Inflammatory macrophage treated with lipopolysaccharide for 4 hours (primary cell): ENCODE measurements at places on chromosomes 2 and 18.

GRCh38 chr2:11585071-11585470 lies 51.2 kb downstream of the GREB1 start:
- DNase-seq = no peak

GRCh38 chr2:113697516-113697915 lies 58.9 kb downstream of the SLC35F5 start:
- no peak for DNase-seq

- peak; percentile 48 for DNase-seq
These were observed 229.1 kb upstream of the RBBP8 start for GRCh38 chr18:22703883-22704585.

DNA sequence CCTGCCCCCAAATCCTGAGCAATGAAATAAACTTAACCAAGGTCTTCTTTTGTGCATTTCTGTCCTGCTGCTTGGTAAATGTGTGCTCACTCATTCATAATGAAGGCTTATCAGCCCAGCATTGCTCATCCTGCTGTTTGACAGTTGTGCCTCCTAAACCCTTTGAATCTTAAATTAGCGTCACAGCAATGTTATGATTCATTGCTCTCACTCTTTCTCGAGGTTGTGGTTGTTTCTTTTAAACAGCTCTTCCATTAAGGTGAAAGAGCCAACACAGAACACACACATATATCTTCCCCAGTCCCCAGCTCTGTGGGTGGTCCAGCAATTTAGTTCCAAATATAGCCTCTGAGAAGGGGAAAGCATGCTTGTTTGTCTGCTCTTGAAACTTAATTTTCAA lies 84.0 kb downstream of the EVA1A start:
- DNase-seq = no peak

DNA sequence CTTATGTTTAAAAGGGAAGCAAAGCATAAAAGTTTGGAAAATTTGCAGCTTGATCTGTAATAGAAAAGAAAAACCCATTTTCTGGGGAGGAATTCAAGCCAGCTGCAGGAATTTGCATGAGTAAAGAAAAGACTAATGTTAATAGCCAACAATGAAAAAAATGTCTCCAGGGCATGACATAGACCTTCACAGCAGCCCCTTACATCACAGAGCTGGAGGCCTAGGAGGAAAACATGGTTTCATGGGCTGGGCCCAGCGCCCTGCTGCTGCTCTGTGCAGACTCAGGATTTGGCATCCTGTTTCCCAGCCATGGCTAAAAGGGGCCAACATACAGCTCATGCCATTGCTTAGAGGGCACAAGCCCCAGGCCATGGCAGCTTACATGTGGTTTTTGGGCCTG lies 411.6 kb upstream of the MC4R start:
- no peak for DNase-seq

DNA sequence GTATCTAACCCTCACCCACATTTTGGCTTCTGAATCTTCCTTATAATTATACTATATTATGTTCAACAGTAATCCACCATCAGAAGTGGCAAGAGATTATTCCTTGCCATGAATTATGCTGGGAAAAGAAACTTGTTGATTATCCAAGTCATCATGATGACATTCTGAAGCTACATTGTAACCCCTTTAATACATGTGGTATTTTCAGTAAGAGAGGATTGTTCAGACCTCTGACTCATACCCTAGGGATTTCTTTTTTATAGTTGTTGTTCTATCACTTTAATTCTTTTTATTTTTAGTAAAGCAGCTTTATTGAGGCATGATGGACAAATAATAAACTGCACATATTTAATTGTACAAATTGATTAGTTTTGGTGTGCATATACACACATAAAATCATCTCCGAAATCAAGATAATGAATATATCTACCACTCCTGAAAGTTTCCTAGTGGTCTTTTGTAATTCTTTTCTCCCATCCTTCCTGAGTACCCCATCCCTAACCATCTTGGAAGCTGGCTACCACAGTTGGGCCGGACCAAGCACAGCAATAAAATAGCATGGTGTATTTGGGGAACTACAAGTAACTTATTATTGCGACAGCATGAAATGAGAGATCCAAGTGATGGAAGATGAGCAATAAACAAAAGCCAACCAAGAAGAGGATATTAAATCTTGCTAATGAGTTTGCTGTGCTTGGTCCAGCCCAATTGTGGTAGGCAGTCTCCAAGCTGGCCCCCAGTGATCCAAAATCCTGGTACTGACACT lies 159.9 kb downstream of the BARD1 start:
- DNase-seq = no peak

DNA sequence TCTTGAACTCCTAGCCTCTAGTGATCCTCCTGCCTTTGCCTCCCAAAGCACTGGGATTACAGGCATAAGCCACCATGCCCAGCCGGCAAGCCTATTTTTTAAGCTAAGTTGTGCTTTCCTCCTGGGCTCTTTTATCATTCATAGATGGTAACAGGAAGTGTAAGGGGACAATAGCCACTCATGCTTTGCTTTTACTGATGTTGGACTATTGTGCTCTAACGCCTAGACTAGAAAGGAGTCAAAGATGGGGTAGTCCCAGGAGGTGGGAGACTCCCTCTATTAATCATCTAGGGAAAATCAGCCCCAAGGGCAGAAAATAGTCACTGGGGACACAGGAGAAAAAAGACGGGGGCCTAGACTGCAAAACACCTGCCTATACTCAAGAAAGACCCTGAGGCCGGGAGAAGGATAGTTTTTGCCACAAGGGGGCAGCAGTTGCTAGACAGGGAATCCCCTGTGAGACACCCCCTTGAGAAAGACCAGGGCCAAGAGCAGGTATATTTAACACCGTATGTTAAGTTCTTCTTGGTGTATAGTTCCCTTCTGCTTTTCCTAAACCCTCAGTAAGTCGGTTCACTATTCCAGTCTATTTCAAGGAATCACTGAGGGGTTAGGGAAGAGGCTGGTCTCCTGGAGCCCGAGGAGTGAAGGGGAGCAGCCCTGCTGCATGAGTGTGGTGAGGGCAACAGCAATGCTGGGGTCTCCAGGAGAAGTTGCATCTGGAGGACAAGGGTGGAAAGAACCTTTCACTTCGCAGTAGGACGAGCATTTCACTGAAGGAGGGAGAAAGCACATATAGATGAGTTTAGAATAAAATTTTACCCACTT lies 2.1 kb upstream of the CXCR1 start:
- DNase-seq = peak; percentile 51

DNA sequence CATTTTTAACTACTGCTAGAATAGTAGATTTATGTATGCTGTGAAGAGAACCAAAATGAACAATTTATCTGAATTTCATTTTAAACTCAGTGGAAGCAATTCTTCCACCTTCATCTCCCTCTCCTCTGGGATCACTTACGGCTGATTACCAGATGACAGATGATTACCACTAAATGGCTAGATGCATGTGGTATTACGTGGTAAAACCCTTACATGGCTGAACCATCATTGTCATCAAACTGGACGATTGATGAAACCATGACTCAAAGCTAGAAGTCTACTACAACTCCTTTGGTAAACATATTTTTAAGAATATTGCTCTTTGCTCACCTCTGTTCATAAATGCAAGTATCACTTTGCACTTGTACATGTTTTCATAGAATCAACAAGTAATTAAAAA lies 48.5 kb upstream of the DOCK10 start:
- DNase-seq = no peak

GRCh38 chr18:24885276-24885675 lies 424.8 kb downstream of the HRH4 start:
- DNase-seq = no peak

GRCh38 chr2:180846756-180847472 lies 133.5 kb upstream of the UBE2E3 start:
- DNase-seq = no peak

DNA sequence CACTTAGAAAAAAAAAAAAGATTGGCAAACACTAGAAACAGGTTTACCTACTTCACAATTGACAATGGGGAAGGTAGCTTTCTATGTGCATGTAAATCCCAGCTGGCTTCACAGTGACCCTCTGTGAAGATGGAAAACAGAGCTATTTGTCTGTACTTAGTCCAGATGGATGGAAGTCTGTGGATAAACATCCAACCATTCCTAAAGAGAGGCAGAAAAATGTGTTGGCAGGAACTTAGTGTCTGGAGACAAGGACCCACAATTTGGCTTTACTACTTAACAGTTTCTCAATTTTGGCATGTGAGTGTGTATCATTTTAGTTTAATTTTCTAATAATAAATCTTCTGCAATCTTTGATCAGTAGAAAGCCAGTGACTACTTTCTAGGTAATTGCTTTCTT lies 154.4 kb downstream of the RAD51AP2 start:
- no peak for DNase-seq

DNA sequence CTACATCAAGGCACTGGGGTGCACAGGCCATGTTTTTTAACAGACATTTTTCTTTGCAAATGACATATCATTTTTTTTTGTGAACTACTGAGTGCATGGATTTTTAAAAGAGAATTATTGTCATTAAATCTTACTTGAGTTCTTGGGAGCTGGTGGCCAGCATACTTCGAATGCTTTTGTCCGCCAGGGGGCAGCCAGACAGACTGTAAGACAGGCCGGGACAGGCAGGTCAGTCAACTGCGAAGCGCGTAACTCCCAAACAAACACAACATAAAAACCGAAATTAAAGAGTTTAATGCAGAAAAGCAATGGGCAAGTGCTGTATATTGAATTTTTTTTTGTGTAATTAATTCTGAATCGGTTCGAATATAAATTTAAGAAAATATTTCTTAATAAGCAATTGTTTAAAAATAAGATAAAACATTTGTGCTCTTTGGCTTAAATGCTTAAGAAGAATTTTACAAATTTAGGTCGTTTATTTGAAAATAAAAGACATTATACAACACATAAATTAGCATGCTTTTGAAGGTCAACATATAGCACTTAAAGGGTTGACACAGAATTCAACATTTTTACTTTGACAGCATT lies 142.2 kb upstream of the PXDN start:
- peak; percentile 42 for DNase-seq

- no peak for DNase-seq
These were observed 135.6 kb downstream of the SMAD7 start for GRCh38 chr18:48815179-48815515.

DNA sequence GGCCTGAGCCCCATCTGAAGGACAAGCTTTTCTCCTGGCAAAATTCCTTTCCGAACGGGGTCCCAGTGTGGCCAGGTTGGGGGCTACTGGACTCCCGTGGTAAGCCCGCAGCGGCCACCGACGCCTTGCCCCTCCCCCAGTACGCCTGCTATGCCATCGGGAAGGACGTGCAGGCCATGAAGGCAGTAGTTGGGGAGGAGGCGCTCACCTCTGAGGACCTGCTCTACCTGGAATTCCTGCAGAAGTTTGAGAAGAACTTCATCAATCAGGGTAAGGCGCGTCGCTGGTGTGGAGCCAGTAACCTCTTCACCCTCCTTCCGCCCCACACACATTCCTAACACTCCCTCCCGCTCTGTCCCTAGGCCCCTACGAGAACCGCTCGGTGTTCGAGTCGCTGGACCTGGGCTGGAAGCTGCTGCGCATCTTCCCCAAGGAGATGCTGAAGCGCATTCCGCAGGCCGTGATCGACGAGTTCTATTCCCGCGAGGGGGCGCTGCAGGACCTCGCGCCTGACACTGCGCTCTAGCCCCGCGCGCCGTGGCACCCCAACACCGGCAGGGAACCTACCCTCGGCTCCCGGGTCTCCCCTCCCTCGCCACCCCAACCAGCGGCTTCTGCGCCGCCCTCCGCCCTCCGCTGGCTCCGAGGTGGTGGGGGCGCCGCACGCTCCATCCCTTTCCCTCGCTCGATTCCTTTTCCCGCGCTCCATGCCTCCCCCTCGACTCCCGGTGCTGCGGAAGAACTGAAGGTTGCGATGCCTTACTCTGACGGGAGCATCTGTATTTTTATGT lies 13.6 kb upstream of the ANKRD53 start:
- peak; percentile 73 for DNase-seq

DNA sequence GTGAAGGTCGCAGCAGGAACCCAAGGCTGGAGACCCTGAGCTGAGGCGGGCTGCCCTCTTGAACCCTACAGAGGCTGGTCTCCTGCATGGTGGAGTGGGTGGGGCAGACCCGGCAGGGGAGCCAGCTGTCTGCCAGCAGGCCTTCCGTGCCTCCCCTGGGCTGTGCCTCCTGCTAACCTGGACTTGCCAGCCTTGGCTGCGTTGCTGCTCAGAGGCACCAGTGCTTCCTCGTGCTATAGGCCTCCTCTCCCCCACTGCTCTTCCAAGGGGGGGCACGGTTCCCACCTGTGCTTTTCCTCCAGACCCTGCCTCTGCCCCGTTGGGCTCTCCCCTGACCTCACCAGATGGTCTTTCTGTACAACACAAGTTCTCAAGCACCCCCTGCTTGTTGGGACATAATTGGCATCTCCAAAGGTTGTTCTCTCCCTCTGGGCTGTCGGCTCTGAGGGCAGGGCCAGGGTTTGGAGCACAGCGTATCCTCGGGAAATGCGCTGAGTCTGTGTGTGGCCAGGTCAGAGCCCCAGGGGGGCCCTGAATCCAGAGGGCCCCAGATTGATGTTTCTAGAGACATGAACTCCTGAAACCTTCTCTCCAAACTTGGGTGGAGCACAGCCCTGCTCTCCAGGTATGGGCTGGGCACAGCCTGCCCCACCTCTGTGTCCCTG lies 6.7 kb downstream of the ARHGEF4 start:
- no peak for DNase-seq

GRCh38 chr2:70738159-70738558 lies 29.8 kb downstream of the ADD2 start:
- DNase-seq = no peak

- no peak for DNase-seq
These were observed 543.7 kb downstream of the SUCLG1 start for GRCh38 chr2:83915381-83915780.

GRCh38 chr2:230864122-230864604 lies 579 bp upstream of the ITM2C start:
- no peak for DNase-seq

- DNase-seq = no peak
These were observed 3.2 kb downstream of the MARS2 start for GRCh38 chr2:197708331-197708730.

- peak; percentile 71 for DNase-seq
These were observed 32.8 kb downstream of the SRBD1 start for GRCh38 chr2:45578056-45578843.

DNA sequence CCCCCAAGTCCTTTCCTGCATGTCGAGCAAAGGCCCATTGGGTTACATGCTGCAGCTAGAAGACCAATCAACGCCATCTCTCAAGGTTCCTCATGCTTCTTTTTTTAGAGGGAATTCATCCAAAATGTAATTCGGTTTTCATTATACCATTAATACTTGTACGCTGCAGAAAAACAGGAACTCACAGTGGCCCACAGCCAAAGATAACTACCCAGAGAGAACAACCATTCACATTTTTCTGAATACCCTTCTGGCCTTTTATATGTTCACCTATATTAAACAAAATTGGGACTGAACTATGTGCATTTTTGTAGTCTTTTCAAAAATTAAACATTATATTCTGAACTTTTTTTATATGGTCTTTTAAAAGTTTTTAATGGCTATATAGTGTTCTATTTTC lies 25.8 kb downstream of the FARP2 start:
- no peak for DNase-seq
